ENCODE measurements at places on chromosomes 4 and X.

GRCh38 chr4:169362607-169363006, 91.9 kb upstream of the SH3RF1 start:
- DNase-seq: no peak

- DNase-seq: no peak
These were observed 197.8 kb downstream of the PDHA2 start for GRCh38 chr4:96037705-96038104.

- no peak for DNase-seq
These were observed 97.9 kb upstream of the EOLA2 start for GRCh38 chrX:150036181-150036580.

DNA sequence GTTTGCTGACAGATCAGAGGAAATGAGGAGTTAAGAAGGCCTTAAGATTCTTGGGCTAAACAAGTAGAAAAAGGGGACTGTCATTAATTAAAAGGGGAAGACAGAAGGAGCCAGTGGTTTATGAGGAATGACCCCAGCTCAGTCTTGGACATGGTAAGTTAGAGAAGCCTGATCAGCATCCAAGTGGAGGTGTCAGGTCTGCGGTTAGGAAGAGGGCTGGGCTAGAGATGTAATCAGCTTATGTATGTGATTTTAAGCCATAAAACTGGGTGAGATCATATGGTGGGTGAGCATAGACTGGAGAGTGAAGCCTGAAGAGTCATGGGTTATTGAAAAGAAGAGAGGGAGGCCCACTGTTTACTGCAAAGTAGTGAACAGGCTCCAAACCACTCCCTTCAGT, 246.1 kb downstream of the NR3C2 start:
- no peak for DNase-seq

- DNase-seq: no peak
These were observed 56.1 kb downstream of the KDR start for GRCh38 chr4:55069248-55069647.

DNA sequence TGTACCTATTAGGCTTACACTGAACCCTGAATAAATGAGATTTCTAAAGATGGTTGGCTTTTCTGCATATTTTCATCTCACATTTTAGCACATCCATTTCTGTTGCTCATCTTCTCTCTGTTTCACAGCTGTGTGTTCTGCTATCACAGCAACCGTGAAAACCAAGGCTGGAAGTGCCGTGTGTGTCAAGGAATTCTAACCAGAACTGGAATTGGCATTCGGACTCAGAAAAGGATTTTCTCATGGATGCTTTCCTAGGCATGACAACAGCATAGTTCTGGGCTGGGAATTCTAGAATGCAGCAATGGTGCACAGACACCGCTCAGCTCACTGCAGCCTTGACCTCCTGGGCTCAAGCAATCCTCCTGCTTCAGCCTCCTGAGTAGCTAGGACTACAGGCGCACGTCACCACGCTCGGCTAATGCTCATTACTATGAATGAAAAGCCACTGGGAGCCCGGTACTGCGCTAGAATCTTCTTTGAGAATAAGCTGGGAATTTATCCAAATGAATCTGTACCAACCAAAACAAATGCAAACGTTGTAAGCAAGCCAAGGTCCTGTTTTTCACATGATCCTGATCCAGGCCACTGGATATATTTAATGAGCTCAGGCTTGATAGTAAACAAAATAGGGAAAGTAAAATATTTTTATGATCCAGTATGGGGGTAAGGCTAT, 105.2 kb downstream of the RBM47 start:
- DNase-seq: no peak

- DNase-seq: no peak
These were observed 125.9 kb downstream of the NSUN7 start for GRCh38 chr4:40875507-40876150.

- peak; percentile 1 for DNase-seq
These were observed 44.9 kb downstream of the ZNF182 start for GRCh38 chrX:47958761-47959342.

GRCh38 chr4:76558396-76559235, 123.6 kb downstream of the SHROOM3 start:
- DNase-seq: no peak

Data from GDM1 (cell line).